Esophagus muscularis mucosa (tissue), 4 donors: ENCODE measurements at places on chromosomes 1 and 21. TPM values are rescaled to one million over a fixed set of nuclear protein-coding genes. Genes with fewer than 3 reads are reported as not detected.

Gene RUNX3
- 3.3 TPM for total RNA-seq

Gene PEX11B
- total RNA-seq: 21.1 TPM

Gene S100A9
- 61.2 TPM for total RNA-seq

Gene NUP210L
- not detected for total RNA-seq

Gene TMEM240
- total RNA-seq: 18.3 TPM

Gene CTH
- total RNA-seq: 4.3 TPM

Gene BRINP3
- total RNA-seq: 10.1 TPM

Gene NTNG1
- 3.3 TPM for total RNA-seq

Gene TMCC2
- 6.0 TPM for total RNA-seq

Gene PGLYRP4
- not detected for total RNA-seq

Gene DMBX1
- total RNA-seq: not detected

Gene LENEP
- not detected for total RNA-seq

Gene ZC3H12A
- 12.9 TPM for total RNA-seq

Gene DMRTA2
- not detected for total RNA-seq

Gene VASH2
- total RNA-seq: 8.3 TPM

Gene ESRRG
- 5.4 TPM for total RNA-seq

Gene CCDC30
- total RNA-seq: 1.2 TPM

Gene NLRP3
- 4.5 TPM for total RNA-seq

Gene SLC19A1
- total RNA-seq: 10.0 TPM

Gene PRCC
- 41.0 TPM for total RNA-seq

Gene GABRD
- total RNA-seq: not detected
